ENCODE measurements at places on chromosomes 6 and 20.

- no peak for DNase-seq
Observed at GRCh38 chr6:106094261-106094963, 8.3 kb downstream of the PRDM1 start.

- DNase-seq: peak; percentile 58
Observed at GRCh38 chr6:149211046-149211571, 106.4 kb upstream of the TAB2 start.

- no peak for DNase-seq
Observed at GRCh38 chr6:121260651-121261102, 73.6 kb downstream of the TBC1D32 start.

DNA sequence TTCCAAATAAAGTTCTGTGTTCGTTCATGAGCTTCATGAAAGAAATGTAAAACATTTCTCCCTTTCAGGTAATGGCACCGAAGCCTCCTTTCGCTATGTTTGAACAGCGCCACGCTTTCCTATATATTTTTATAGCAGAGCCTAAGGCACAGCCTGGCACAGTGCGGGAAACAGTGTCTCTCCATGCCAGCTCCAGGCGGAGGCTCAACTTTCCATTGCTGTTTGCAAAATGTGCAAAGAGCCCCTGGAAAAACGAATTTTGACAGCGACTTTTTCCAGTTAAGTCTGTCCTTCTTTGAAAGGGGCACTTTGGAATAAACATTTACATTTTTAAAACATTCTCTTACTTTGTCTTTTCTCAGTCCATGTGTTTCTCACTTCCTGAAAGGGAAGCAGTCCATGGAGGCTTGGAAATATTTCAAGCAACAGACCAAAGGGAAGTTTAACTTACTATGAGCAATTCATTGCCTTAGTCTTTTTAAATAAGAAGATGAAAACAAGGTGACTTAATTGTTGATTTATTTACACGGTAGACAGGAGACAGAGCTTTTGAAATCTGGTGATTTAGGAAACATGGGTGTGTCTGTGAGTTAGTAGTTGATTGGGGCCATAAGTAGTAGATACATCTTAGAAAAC lies 769 bp downstream of the CCN6 start:
- DNase-seq: no peak

DNA sequence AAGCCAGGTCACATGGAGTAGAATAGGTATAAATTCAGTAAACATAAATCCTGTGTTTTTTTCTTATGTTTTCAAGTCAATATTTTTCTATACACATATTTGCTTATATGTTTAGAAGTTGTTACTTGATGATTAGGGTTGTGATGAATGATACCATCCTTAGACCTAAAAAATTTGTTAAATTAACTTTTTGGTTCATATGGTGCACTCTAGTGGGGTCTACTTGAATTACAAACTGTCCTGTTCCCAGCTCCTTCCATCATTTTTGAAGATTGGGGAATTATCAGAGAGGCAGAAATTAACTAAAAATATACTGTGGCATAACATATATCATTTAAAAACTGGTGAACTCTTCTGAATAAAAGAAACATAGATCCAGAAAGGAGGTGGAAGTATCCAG lies 48.3 kb upstream of the RIPPLY2 start:
- DNase-seq: no peak

DNA sequence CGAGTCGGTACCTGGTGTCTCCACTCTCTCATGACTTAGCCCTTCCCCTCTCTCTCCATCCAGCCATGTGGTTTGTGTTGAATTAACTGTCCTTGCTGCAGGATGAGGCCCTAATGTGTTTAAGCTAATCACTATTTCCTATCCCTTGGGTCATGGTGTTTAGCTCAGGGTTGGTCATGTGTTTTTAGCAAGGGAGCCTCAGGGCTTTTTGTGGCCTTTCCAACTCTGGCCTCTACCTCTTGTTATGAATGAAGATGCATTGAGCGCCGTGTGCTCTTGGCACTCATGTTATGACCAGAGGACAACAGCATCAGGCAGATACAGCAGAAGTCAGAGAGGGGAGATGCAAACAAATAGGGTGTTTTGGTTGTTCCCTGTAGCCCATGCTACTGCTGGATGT lies 674.2 kb upstream of the FLRT3 start:
- DNase-seq: no peak

- DNase-seq: no peak
Observed at GRCh38 chr6:149471801-149472200, 13.0 kb downstream of the ZC3H12D start.

DNA sequence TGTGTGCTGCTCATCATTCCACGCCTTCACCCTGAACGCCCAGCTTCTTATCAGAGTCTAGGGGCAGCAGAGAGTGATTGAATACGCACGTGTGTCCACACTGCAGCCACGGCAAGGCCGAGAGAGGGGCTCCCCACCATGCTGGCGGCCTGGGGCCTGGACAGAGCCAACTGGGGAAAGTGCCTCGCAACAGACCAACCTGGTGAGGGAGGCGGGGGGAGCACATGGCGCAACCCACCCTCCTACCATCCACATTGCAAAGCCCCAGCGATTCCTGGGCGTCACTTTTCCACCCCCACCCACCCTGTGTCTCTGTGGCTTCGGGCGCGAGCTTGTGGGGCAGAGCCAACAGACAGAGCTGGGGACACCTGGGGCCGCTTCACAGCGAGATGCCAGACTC lies 66.4 kb upstream of the DUSP22 start:
- DNase-seq: no peak

GRCh38 chr20:53981752-53982437 lies 88.5 kb downstream of the BCAS1 start:
- no peak for DNase-seq

GRCh38 chr6:78383968-78384367 lies 483.4 kb upstream of the IRAK1BP1 start:
- DNase-seq: no peak

GRCh38 chr20:23652371-23652770 lies 14.6 kb upstream of the CST3 start:
- no peak for DNase-seq

- no peak for DNase-seq
Observed at GRCh38 chr20:14882846-14883245, 545.4 kb upstream of the FLRT3 start.

DNA sequence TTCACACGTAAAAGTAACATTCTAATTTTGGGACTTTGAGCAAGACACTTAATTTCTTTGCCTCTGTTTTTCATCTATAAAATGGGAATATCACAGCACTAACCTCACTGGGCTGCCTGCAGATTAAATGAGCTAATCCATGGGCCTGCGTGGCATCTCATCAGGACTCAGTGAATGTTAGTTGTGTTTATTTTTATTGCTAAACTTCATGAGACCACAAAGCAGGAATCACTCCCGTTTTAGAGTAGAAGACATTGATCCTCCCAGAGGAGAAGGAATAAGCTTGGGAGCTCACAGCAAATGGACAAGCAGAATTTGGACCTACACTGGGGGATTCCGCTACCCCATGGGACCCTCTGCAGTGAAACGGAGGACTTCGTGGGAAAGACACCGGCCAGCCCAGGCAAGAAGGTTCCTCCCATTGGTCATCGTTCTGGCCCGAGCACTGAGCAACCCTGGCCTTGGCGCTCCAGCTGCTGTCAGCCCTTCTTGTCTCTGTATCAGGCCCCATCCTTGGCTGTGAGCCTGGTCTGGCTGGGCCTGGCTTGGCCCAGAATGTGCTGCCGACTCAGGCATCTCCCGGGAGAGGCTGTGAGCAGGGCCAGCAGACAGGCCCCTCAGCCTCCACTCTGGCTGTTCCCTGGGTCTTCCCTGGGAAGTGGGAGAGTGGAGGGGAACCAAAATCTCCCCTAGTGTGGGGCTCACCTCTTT lies 79.8 kb downstream of the NFATC2 start:
- DNase-seq: no peak

DNA sequence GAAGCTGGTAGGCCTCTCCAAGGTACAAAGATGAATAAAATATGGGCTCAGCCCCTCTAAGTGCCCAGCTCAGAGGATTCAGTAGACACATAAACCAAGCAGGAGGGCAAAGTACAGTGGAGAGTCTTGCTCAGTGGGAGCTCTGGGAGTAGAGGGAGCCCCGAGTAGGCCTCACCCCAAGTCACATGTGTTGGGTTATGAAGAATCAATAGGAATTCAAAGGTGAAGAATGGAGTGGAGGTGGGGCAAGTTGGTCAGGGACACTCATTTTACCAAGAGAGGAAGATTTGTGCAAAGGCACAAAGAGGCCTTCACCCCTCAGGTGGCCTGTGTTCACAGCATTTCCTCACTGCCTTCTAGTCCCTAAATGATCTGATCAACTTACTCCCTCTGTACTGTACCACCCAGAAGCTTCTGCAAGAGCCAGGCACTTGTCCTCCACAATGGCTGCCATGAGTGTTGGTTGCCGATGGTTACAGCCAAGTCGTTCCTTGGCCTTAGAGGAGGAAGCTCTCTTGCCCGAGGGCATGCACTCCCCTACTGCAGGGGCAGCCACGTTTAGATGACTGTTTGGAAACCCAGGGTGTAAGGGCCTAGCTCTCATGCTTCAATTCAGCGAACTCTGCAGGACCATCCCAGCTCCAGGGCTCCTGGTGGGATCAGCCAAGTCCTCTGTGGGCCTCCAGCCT lies 6.7 kb upstream of the CDKN1A start:
- no peak for DNase-seq

DNA sequence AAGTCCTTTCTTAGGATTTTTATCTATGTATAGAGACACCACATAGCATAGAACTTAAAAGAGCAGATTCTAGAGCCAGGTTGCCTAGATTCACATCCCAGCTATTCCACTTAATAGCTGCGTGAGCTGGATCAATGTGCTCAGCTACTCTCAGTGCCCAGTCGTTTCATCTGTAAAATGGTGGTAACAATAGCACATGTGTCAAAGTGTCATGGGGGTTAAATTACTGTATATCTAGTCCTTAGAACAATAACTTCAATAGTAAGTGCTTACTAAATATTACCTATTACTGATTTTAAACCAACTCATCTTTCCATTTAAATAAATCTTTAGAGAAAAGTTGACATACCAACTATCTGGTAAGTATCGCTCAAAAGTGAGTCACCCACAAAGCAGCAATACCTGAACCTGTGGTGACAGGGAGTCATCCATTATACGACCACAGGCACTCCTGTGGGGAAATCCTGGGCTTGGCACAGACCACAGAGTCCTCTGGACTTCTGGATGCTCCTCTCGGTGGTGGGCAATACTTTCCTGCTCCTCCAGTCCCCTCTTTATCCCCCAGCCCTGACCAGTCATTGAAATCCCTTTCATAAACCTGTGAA lies 154.8 kb downstream of the PDSS2 start:
- no peak for DNase-seq

DNA sequence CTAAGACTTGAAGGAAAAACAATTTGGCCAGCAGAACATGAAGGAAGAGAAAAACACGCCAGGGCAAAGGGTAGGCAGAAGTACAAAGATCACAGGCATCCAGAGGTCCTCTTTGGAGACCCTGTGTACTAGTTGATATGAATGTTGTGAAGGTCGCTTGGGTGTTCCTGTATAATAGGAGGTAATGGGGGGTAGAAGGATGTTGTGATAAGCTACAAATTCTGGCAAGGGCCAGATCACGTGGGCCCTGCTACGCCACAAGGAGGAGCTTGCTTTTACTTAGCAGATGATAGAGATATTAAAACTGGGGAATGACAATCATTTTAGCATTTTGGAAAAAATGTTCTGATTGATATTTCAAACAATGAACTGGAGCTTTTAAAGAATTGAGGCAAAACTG lies 878 bp upstream of the HLA-DMA start:
- DNase-seq: no peak

GRCh38 chr6:160678744-160679401 lies 14.8 kb upstream of the LPA start:
- no peak for DNase-seq

DNA sequence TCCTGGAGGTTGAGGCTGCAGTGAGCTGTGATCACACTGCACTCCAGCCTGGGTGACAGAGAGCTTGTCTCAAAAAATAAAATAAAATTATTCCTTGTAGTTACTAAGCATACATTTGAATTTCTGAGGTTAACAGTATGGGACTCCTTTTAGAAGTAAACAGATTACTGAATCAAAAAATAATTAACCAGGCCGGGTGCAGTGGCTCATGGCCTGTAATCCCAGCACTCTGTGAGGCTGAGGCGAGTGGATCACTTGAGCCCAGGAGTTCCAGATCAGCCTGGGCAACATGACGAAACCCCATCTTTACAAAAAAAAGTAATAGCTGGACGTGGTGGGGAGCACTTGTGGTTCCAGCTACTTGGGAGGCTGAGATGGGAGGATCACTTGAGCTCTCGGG lies 22.1 kb upstream of the EEF1A1 start:
- DNase-seq: no peak

GRCh38 chr6:31791324-31792089 lies 4.0 kb downstream of the VARS1 start:
- peak; percentile 58 for DNase-seq

DNA sequence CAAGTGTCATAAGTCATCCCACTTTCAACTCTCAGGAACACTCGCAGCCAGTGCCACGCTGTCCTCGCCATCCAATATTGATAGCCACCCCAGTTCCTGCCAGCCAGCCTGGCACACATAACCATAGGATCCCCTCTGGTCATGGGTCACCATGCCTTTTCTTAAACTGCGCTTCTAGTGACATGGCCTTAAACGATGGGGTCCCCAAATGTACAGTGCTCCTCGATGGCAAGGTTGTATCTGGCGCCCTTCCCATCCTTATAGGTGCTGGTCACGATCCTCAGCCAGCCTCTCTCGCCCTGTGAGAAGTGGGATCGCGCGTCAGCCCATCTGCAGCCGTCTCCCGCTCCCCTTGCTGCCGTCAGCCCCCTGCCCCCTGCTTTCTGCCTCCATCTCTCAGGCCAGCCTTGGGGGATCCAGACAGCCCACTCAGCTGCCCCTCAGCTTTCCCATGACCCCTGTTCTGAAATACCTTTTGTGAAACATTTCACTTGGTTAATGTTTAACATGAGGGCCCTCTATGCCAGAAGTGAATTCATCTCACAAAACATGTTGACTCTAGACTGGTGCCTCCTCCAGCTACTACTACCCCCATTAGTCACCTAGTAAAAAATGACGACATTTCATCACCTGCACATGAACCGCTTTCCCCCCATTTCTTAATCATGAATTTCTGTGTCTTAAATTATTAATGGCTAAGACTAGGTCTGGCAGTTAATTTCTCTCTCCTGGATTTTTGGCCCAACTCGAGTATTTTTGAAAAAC lies 11.4 kb downstream of the CTSZ start:
- DNase-seq: no peak

- no peak for DNase-seq
Observed at GRCh38 chr6:82185948-82186535, 61.5 kb downstream of the IBTK start.

DNA sequence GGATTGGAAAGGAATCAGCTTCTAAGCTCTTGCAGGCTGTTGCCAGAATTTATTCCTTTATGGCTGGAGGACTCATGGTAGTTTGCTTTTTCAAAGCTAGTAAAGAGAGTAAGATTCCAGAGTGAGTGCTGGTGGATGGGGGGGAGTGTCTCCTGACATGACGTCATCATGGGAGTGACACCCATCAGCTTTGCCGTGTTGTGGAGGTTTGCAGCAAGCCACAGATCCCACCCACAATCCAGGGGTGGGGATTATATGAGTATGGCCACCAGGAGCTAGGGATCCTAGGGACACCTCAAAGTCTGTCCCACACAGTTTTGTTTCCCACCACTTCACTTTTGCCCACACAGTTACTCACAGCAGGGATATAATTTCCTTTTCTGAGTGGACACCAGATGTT lies 28.7 kb upstream of the PMEPA1 start:
- no peak for DNase-seq

Data from OCI-LY7 (cell line).